ENCODE measurements at places on chromosomes 2 and 18.

DNA sequence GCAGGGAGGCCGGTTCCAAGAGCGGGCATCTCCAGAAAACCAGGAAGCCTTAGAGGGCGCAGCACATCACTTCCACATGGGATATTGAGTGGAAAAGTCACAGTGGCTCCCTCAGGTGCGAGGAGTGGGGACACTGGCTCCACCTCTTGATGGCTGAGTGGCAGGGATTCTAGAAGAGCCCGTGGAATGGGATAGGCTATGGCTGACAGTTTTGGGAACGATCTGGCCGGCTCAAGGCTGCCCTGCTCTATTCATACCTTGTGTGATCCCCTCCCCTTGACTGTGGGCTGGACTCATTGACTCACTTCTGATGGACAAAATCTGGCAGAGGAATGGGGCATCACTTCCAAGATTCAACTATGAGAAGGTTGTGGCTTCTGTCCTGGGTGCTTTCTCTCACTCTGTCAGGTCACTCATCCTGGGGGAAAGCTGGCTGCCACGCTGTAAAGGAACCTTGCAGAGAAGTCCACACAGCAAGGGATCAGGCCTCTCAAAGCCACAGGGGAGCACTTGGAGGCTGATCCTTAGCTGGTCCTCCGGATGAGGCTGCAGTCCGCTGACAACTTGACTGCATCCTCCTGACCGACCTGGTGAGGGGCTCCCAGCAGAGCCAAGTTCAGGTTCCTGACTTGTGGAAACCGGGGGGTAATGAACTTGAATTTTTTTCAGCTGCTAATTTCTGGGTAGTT, 46.7 kb upstream of the HS6ST1 start:
- DNase-seq = no peak

DNA sequence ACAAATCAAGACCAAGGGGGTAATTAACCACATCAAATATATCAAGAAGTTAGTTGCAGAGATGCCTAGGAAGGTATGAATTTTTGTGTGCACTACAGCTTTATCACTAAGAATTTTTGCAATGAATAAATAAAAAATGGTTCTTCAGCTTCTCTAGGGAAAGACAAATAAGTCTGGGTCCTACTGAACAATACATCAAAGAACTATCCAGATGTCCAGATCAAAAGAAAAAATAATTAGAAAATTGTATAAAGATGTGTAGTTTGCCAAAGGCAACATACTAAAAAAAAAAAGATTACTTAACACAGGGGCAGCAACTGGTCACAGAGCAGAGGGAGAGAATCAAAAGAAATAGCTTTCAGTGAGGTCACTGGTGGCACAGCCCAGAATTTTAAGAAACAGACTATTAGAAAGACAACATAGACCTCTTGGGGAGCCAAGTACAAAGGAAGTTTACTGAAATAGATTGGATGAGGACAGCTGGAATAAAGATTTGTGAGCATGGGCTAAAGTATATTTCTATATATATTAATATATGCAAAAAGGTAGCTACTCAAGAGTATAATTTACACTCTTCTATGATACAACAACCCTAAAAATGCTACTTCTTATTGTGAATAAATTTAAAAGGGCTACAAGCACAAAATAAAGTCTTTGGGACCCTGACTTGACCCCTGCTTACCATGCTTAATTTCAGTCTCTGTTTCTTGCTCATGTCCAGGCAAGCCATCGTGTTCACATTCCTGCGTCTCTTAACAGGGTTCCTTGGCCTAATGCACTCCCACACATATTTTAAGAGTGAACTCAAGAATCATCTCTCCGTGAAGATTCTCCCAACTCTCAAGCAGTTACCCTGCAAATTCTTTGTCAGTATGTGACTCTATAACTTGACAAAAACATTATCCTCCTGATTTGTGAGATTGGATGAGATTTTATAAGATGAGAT, 99.0 kb upstream of the GRB14 start:
- no peak for DNase-seq

DNA sequence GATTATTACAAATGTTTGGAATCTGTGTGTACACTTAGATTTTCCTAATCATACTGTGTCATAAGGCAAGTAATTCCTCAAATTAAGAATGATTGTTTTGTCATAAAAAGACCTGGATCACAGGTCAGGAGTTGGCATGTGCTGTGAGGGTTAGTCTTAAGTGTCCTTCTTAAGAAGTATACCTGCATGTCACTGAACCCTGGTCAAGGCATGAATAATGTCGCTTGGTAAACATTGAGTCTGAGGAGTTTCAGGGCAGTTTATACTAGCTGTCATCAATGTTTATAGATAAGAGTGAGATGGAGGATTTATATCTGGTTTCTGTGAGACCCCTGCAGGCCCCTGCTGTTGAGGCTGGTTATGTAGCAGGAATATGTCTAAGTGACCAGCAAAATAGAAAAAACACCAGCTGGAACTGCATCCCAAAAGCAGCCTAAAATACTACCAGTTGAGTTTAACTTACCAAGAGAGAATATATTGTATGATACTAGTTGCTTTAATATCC, 112.0 kb upstream of the NOSTRIN start:
- no peak for DNase-seq

GRCh38 chr2:189439342-189439741, 1.9 kb upstream of the WDR75 start:
- no peak for DNase-seq

DNA sequence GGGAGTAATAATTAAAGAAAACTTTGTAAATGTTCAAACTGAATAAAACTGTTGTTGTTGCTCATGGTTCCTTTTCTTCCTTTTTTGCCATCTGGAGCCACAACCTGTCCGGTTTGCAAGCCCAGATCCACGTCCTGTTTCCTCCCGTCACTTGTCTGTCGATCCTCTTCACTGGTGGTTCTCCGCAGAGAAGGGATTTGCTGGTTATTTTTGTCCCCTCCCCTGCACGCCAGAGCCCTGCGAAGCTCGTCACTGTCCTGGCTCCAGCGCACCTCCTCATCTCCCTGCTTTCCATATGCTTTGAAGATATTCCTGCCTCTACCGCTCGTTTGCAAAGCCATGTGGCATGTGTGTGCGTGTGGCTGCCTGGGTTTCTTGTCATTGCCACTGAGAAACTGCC, 461.4 kb downstream of the RNF144A start:
- no peak for DNase-seq

- no peak for DNase-seq
Observed at GRCh38 chr18:62128157-62128556, 58.7 kb downstream of the PIGN start.

DNA sequence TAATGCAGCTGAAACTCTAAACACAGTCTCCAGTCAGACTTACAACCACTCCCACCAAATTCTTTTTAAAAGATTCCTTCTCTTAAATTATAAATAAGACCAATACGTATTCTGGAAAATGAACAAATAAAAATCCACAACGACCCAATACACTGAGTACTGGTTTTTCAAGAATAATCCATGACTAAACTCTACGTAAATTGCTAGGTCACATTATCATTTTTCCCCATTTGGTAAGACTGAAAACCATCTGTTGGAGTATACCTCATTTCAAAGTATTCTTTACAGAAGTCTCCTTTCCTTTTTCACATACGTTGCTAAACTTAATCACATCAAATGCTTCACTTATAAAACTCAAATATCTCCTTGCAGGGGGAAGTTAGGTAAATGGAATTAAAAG, 6.0 kb downstream of the ZNF516 start:
- no peak for DNase-seq

DNA sequence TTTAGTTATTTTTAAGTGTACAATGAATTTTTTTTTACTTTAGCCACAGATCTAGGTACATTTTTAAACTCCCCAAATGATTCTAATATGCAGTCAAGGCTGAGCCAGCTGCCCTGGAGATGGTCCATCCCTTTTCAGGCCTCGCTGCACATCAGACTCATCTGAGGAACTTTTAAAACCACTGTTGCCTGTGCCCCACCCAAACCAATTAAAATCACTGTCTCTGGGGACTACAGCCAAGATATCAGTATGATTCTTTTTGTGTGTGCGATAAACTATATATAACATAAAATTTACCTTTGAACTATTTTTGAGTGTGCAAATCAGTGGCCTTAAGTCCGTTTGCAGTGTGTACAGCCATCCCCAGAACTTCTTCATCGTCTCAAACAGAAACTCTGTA, 9.1 kb upstream of the MALT1 start:
- no peak for DNase-seq

DNA sequence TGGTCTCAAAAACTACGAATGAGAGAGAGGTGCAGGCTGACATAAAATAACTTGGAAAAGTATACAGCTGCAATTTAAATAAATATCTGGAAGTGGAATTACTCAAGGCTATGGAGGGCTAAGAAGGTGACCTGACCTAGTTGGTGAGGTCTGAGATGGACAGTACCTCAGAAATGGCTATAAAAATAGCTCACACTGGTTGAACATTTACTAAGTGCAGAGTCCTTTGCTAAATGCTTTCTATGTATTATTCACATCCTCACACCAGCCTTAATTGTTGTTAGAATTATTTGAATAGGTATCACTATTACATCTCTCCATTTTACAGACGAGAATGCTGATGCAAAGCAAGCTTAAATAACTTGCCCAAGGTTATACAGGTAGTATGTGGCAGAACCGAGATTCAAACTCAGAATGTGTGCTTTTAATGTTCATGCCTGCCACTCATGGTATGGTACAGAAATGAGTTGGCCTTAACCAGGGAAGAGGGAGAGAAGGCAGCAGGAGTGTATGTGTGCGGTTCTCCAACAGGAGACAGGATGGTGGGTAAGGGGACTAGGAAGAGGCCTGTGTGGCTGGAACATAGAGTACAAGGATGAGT, 37.4 kb downstream of the MRPL44 start:
- no peak for DNase-seq

DNA sequence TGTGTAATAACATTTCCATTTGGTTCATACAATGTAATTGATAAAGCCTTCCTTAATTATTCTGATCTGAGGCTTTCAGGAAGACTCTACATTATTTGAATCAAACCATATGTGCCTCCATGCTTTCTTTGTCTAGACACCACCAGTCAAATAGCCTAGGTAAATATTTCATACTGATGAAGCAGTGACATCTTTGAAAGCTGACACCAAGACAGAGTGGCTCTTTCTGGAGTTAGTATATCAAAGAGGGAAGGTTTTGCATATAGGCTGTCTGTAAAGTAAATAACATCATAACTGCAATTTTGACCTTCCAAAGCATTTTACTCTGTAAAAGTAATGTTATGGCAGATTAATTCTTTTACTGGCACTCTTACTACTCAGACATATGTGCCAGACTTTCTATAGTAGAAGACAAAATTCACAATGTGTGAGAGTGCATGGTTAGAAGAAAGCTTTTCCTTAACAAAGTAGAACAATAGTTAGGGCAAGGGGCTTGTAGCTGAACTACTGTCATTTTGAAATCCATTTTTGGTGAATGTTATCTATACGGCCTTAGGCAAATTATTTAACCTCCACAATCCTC, 177.3 kb downstream of the ERBB4 start:
- DNase-seq = no peak

- DNase-seq = no peak
Observed at GRCh38 chr2:200863782-200864175, 679 bp downstream of the CLK1 start.

GRCh38 chr2:136487421-136487820, 277.9 kb upstream of the THSD7B start:
- DNase-seq = no peak

- no peak for DNase-seq
Observed at GRCh38 chr2:1993711-1994682, 249.7 kb upstream of the PXDN start.

DNA sequence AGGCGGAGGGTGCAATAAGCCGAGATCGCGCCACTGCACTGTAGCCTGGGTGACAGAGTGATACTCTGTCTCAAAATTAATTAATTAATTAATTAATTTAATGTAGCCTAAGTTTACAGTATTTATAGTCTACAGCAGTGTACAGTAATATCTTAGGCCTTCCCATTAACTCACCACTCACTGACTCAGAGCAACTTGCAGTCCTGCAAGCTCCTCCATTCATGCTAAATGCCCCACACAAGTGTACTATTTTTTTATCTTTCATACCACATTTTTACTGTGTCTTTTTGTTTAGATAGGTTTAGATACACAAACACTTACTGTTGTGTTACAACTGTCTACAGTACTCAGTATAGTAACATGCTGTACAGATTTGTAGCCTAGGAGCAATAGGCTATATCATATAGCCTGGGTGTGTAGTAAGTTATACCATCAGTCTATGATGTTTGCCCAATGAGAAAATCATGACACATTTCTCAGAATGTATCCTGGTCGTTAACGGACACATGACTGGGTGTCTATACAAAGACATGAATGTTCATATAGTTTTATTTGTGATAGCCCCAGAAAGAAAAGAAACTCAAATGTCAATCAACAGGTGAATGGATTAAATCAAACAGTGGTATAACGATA, 15.8 kb upstream of the RNU2-63P start:
- no peak for DNase-seq

DNA sequence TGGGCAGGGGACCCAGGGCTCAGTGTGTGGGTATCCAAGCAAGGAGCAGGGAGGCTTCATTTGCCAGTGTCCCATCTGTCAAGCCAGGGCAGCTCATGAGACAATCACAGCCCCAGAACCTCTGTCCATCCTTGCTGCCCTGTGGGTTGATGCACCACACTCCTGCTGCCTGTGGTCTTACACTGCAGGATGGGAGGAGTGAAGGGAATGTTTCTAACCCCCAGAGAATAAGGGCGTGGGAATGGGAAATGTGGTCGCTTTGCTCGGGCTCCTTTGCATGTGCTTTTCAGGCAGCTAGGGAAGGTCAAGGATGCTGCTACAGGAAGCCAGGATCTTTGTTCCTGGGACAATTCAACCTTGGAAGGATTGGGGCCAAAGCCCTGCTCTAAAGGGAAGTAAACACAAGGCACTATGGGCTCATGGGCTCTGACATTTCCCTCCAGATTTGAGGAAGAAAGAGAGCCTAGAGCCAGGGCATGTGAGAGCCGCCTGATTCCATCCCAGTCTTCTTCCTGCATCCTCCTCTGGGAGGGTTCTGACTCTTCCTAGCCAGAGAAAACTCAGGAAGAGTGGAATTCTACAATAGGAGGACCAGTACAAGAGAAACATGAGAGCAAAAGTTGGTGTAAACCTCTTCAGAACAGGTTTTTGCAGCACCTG, 18.8 kb upstream of the MAP3K20 start:
- no peak for DNase-seq

- DNase-seq = no peak
Observed at GRCh38 chr2:26571316-26571715, 69.8 kb downstream of the CIB4 start.

GRCh38 chr2:6368281-6368680, 497.4 kb downstream of the CMPK2 start:
- DNase-seq = no peak

DNA sequence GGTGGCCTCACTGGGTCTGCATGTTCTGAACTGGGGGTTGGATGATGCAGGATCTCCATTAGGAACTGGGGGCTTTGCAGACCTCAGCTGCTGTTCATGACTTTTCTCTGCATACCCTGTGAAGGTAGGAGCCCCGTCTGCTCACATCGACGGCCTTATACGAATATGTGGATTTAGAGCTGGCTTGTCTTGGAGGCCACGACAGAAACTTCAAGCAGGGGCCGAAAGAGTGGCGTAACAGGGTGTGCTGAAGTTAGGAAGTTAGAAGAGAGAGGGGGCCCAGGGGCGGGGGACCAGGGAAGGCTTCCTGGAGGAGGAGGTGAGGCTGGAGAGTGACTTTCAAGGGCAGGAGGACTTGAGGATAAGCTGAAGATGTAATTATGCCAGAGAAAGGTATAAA, 144.9 kb downstream of the TSN start:
- no peak for DNase-seq

GRCh38 chr2:19111354-19111753, 247.1 kb downstream of the OSR1 start:
- DNase-seq = no peak

GRCh38 chr2:28375742-28376631, 16.7 kb upstream of the FOSL2 start:
- DNase-seq = no peak

- DNase-seq = no peak
Observed at GRCh38 chr2:170425281-170425751, 247.4 kb downstream of the MYO3B start.
